ENCODE measurements at places on chromosomes 6 and 20.

- no peak for DNase-seq
These were observed 406.1 kb downstream of the EPM2A start for GRCh38 chr6:145329257-145329656.

DNA sequence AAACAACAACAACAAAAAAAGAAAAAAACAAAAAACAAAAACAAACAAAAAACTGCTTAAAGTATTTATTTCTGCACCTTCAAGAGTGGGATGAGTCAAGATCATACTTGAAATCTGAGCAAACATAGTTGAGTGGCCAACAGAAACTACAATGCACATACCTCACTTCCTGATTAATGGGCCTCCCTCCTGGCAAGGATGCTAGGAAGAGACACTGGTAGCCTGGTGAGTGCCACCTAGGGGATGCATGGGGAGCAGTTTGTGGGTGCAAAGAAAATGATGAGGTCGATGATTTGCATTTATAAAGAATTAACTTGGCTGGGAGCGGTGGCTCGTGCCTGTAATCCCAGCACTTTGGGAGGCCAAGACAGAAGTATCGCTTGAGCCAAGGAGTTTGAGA, 808.1 kb downstream of the MAFB start:
- DNase-seq, result no peak

GRCh38 chr6:25498505-25498904, 153.5 kb upstream of the SCGN start:
- DNase-seq, result no peak

- no peak for DNase-seq
These were observed 84.8 kb downstream of the CD40 start for GRCh38 chr20:46202766-46203509.

GRCh38 chr6:130152908-130153510, 69.7 kb downstream of the SAMD3 start:
- DNase-seq, result no peak

DNA sequence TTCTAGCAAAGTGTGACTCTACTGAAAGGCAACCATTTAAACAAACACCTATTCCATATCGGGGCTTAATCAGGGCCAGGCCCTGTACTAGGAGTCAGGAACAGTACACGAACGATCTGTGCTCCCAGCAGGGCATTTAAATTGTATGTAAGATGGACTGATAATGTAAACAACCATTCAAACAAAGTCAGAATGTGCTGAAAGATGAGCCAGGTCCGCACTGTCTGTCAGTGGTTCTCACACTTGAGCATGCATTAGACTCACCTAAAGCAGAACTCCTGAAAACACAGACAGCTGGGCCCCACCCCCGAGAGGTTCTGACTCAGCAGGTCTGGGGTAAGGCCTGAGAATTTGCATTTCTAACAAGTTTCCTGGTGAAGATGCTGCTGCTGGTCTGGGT, 81.6 kb downstream of the PXDC1 start:
- DNase-seq, result no peak

GRCh38 chr6:46898006-46898405, 23.7 kb downstream of the ADGRF5 start:
- DNase-seq, result no peak

DNA sequence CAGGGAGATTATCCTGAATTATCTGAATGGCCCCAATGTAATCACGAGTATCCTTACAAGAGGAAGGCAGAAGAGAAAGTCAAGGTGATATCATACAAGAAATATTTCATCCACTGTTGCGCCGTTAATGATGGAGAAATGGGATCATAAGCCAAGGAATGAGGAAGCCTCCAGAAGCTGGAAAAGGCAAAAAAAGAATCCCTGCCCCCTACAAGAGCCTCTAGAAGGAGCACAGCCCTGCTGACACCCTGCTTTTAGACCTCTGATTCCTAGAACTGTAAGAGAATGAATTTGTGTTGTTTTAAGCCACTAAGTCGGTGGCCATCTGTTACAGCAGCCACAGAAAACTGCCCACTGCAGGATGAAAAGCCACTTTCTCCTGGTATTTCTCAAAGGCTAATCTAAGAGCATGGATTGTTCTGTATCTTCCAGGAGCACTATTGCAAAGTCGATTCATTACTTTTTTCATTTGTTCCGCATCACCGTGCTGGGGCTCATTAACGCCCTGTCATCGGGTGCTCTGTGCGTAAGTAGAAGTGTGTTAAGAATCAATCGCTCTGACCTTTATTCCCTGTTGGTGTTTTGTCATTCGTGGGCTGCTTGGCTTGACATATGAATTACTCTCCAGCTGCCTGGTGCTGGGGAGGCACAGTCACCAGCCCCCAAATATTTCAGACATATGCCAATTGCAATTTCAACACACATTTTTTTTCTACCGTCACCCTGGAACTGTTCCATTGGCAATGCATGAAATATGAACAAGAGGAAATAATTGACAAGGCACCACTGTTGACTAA, 117.0 kb downstream of the PCSK2 start:
- DNase-seq, result no peak

DNA sequence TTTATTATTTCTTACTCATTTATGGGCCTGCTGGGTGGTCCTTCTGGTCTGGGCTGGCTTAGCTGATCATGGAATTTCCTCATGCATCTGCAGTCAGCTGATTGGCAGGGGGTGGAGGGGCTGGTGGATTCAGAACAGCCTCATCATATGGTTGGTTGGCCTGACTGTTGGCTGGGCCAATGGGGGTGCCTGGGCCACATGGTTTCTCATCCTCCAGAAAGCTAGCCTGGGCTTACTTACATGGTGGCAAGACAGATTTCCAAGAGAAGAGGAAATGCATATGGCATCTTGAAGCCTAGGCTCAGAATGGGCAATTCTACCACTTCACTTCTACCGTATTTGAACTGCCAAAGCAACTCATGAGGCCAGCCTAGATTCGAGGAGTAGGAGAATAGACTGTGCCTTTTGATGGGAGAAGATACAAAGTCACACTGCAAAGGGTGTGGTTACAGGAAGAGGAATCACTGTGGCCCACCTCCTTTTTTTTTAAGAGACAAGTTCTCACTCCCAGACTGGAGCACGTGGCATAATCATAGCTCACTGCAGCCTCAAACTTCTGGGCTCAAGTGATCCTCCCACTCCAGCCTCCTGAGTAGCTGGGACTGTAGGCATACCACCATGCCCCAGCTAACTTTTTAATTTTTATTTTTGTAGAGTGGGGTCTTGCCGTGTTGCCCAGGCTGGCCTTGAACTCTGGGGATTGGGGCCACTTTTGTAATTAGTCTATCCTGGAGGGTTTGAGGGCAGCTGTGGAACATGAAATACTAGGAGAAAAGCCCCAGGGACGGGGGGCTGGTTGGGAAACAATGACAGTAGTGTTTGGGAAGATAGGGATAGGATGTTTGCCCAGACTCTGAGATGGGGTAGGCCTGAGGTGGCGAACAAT, 47.6 kb upstream of the RNF24 start:
- DNase-seq, result no peak

- DNase-seq, result no peak
These were observed 416.6 kb downstream of the PREX1 start for GRCh38 chr20:48411245-48411644.

GRCh38 chr6:26452631-26453235, 5.0 kb upstream of the BTN2A1 start:
- DNase-seq, result no peak

GRCh38 chr20:32455901-32456701, 98.0 kb downstream of the ASXL1 start:
- DNase-seq, result no peak

- DNase-seq, result no peak
These were observed 196.5 kb upstream of the RAB32 start for GRCh38 chr6:146347090-146347489.

GRCh38 chr6:81204731-81205130, 547.8 kb downstream of the TENT5A start:
- DNase-seq, result no peak

DNA sequence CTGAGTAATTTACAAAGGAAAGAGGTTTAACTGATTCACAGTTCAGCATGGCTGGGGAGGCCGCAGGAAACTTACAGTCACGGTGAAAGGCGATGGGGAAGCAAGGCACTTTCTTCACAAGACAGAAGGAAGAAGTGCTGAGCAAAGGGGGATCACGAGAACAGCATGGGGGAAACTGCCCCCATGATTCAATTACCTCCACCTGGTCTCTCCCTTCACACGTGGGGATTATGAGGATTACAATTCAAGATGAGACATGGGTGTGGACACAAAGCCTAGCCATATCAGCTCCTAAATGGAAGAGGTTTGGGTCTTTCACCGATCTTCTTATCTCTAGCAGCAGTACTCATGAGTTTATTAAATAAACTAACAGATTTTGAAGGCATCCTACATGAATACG, 152.9 kb upstream of the RUNX2 start:
- DNase-seq, result no peak

DNA sequence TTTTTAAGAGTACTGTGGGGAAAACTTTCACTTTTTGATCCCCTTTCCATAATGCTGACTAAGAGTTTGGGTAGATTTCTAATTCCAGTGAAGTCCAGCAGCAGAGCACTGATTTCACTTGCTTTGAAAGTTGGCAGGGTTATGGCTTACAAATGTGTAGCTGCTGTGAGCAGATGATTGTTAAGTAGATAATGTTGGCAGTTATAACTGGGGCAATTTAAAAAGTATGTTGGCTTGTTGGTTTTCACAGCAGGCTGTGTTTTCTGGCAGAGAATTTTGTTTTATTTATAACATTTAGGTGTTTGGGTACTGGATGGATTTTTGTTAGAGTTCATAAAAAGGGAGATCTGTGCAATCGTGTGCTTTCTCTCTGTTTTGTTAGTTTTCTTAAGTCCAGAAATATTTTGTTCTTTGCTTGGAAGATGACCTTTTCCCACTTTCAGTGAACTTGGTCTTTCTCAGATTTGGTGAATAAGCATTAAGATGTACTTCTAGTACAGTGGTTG, 31.4 kb downstream of the AFDN start:
- DNase-seq, result no peak

GRCh38 chr6:49787176-49787575, at the start of gene PGK2:
Gene PGK2, minus strand, starts transcription at chr6:49787285. Its CDS starts 98 bp downstream, at chr6:49787187.
- no peak for DNase-seq

DNA sequence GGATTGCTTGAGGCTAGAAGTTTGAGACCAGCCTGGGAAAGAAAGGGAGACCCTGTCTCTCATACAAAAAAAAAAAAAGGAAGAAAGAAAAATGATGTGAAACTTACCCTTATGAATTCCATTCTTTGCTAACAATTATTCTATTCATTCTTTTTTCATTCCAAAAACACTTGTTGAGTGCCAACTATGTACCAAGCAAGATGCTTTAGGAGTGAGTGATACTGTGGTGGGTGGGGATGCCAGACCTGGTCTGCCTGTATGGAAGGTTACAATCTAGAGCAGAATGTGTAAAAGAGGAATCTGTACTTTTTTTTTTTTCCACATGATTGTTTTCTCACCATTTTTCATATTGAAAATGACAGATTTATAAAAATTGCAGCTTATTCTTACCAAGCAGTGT, 73.8 kb upstream of the TULP1 start:
- DNase-seq, result no peak

DNA sequence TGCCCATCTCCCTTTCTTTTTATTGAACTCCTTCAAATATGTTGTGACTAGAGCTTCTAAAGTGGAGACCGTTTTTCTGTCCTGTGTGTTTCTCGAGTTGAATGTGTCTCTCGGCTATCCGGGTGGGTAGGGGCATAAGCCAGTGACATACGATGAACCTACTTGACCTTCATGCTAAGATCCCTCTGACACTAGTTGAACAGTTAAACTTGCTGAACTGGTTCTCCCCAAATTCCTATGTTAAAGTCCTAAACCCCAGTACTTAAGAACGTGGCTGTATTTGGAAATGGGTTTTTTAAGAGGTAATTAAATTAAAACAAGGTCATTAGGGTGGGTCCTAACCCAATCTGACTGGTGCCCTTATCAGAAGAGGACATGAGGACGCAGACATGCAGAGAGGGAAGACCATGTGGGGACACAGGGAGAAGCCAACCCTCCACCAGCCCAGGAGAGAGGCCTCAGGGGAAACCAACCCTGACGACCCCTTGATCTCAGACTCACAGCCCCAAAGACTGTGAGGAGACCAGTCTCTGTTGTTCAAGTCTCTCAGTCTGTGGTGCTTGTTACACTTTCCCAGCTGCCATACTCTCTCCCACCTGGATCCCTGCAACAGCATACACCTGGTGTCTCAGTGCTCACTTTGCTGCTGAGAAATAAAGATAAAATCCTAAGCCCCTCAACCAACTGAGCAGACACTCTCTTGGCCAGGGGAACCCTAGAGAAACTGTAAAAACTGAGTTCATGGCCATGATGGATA, 208.4 kb downstream of the MYLK4 start:
- DNase-seq, result no peak

- no peak for DNase-seq
These were observed 13.8 kb upstream of the ZBP1 start for GRCh38 chr20:57633945-57634491.

DNA sequence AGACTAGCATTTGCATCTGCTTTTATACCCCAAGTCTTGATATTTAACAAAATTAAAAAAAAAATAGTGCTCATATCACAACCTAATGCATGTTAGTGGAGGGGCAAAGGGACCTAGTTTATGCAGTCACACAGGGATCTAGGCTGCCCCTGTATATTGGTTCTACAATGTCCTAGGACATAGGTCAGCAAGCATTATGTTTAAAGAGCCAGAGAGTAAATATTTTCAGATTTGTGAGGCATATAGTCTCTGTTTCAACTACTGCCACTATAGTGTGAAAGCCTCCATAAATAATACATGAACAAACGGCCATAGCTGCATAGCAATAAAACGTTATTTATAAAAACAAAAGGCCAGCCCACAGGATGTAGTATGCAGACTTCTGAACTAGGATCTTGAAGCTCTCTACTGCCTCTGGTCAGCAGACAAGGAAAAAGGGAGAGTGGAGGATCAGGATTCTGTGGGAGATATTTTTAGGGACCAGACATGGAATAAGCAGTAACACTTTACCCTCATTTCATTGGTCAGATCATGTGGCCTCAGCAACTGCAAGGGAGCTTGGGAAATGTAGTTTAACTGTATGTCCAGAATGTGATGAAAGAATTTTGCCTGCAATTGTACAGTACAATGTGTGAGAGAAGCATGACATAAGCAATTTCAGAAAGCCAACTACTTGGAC, 414.2 kb upstream of the SPTLC3 start:
- no peak for DNase-seq

- no peak for DNase-seq
These were observed 16.7 kb downstream of the TRAPPC3L start for GRCh38 chr6:116528780-116529179.

GRCh38 chr6:78629154-78629721, 238.1 kb upstream of the IRAK1BP1 start:
- DNase-seq, result peak; percentile 7

DNA sequence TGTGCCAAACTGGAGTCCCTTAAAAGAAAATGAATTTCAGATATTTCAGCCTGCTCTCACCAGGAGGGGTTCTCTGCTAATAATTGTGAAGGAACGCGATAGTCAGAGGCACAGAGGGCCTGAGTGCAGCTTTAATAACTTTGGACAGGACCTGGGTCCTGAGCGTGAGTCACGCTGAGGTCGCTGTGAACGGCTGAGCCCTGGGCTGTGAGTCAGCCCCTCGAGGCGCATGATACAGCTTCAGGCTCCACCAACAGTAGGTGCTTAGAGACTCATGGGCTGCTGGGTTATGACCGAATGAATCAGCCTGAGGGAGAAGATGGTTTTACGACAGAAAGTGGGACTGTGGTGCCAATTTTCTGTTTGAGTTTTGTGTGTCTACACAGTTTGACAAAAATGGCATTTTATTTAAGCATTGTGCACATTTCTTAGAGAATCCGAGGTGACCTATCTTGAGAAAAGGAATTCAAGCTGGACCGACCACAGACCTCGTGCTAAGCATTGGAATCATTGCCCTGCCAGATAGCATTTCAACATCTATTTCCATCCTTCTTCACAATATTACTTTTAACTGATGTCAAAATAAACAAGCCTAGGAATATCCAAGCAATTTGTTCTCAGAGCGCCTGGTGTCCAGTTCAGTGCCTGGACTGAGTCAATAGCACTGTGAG, 183.0 kb downstream of the THBS2 start:
- DNase-seq, result no peak
